ENCODE measurements at places on chromosomes 16 and 17. TPM values are rescaled to one million over a fixed set of nuclear protein-coding genes. Genes with fewer than 3 reads are reported as not detected.

SEPTIN12 gene
- total RNA-seq = not detected

TBX21 gene
- total RNA-seq = not detected

DNA sequence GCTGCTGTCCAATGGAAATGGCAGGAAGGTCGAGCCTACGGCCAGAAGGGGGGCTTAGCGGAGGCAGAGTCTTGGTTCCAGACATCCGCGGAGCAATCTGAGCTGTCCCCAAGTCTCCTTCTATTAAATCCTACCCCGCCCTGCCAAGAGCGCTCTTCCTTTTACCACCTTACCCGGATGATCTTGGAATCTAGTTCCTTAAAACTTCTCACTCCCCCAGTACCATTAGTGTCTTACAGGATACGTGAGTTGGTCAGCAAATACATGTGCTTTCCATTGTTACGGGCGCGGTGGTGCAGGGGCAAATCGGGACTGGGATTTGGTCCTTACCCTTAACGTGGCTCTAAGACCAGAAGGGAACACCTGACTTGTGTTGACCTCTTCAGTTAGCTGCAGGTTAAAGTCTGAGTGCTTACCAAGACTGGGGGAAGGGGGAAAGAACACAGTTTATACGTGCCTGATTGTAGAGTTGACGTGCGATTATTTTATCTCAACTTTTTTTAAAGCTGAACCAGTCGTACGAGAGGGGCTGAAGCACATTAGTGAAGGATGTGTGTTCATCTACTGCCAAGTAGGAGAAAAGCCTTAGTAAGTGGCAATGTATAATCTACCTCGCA, 495 bp downstream of the TXNDC17 start:
- DNase-seq = no peak

DNA sequence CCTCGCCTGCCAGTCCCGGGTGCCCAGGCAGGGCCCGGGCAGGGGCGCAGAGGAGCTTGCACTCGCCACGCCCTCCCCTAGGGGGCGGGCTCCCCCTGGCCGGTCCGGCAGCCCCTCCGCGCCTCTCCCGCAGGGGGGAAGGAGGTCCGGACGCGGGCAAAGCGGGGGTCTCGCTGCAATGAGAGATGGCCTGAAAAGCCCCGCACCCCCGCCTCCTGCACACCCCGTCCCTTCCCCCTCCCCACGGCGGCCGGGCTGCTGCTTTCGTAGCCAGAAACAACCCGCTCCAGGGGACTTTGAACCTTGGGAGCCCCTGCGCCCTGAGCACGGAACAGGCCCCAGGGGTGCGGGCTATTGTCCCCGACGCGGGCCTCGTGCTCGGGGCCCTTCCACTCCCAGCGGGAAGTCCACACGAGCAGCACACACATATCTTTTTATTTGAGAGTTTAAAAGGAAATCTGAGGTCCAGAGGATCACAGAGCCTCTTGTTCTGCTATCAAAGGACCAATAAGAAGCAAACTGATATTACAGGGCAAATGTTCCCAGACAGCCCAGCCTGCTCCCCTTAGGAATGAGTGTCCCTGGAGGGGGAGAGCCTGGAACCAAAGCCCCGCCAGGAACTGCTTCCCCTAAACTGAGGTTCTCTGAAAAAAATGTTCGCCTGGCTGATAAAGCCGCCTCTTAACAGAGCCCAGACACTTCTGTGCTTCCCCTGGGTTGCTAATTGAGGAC, 5.8 kb upstream of the CBX4 start:
- DNase-seq = no peak

DNA sequence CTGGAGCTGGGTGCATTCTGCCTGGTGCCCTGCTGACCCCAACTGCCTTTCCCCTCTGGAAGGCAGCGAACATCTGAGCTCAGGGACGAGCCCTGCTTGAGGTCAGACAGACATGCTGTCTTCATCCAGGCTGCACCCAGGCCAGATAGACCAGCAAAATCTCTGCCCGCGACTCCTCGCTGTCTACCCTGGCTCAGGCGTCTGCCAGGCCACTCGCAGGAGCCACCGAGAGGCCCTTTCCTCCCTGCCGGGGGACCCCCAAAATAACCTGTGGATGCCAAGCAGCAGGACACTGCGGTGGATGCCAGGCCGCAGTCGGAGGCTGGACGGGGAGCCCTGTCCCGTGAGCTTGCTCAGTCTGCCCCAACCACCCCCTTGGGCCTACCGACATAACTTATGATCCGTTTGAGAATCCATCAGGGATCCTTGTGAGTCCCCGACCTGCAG, 3.3 kb upstream of the SLC25A10 start:
- DNase-seq = no peak

DNA sequence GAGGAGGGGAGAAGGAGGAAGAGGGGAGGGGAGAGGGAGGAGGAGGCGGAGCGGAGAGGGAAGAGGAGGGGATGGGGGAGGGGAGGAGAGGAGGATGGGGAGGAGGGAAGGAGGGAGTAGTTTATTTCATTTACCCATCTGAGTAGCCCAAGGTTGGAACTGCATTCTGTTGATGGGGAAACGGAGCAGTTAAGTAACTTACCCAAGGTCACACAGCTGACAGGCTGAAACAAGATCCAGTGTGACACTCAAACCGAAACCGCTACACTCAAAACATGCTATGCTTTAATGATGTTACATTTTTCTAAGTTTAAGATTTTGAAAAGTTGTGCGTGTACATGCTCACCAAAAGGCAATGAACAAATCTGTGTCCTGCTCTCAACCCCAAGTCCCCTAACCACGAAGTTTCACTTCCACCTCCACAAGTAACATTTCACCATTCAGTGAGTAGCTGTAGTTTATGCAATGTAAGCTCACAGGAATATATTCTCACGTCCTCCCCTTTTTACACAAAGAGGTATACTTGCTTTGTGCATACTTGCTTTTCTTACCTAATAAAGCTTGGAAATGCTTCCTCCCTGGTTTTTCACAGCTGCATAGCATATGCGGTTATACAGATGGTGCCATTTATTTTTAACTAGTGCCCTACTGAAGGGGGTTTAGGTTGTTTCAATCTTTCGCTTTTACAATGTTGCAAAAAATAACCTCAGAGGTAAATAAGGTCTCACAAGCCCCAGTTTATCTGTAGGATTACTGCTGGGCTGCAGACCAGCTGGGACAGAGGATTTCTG, 275.3 kb downstream of the PARN start:
- DNase-seq = peak; percentile 66

DNA sequence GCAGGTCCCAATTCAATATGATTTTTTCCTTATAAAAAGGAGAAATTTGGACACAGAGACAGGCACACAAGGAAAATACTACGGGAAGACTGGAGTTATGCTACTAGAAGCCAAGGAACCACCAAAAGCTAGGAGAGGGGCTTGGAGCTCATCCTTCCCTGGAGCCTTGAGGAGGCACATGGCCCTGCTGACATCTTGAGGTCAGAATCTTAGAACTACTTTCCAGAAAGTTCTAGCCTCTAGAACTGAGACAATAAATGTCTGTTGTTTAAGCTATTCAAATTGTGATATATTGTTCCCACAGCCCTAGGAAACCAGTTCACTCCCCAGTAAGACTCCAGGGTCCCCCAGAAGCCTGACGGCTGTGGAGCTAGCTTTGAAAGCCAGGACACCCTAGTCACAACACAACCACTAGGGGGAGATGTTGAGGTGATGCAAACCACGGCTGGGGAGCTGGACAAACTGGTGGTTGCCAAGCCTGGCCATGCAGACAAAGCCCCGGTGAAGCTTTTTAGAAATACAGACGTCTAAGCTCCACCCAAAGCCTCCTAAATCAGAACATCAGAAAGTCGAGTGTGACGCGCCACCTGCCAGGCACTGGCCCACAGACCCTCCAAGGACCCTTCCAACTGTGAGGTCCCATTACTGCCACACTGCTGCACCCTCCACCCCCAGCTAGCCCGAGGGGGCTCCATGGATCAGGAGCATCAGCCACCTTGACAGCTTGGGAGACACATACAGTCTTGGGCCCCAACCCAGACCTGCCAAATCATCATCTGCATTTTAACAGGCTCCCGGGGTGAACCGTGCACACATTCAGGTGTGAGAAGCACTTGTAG, 106.4 kb downstream of the SLC39A11 start:
- DNase-seq = peak; percentile 75

POLR3E gene
- 19.0 TPM for total RNA-seq

BICDL2 gene
- not detected for total RNA-seq

ZNF750 gene
- total RNA-seq = not detected

TNFRSF17 gene
- not detected for total RNA-seq

DNA sequence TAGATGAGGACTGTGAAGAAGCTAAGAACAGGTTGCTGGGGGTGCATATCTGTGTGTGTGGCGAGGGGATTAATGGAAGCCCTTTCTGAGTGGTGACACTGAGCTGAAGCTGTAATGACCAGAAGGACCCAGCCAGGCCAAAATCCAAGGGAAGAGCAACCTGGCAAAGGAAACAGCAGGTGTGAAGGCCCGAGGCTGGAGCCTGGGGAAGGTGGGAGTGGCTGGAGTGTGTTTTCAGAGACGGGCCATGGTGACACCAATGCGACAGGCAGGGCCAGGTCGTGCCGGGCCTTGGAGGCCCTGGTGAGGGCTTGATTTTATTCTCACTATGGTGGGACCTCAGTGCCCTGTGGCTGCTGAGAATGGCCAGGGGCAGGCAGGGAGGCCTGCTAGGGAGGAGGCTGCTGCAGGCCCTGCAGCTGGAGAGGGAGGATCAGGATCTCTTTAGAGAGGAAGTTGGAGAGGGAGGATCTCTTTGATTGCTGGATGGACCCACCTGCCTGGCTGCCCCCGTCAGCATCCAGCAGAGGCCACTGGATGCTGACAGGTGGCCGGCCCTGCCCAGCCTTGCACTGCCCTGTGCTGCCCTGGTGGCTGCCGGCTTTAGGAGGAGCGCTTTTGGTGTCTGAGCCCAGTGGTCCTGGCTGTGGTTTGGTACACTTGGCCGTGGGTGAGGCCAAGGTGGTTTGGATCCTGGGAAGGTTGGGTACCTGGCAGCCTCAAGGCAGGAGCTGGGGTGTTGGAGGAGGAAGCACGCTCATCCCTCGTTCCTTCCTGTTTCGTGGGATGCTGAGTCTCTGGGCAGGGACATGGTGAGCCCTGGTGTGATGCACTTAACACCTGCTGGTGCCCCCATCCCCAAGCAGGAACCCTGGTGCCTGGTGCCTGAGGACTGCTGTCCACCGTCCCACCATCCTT, 188.3 kb downstream of the SEC14L1 start:
- DNase-seq = no peak

DOC2B gene
- total RNA-seq = not detected

Data from fibroblast of villous mesenchyme (primary cell).